Bronchial epithelial cell (primary cell): ENCODE measurements at places on chromosomes 5 and 9.

- no peak for DNase-seq
Observed at GRCh38 chr5:157658893-157659292, 6.7 kb upstream of the SOX30 start.

- no peak for DNase-seq
Observed at GRCh38 chr9:115137526-115137925, 19.6 kb upstream of the TNC start.

- no peak for DNase-seq
Observed at GRCh38 chr9:23855873-23856604, 30.0 kb upstream of the ELAVL2 start.

DNA sequence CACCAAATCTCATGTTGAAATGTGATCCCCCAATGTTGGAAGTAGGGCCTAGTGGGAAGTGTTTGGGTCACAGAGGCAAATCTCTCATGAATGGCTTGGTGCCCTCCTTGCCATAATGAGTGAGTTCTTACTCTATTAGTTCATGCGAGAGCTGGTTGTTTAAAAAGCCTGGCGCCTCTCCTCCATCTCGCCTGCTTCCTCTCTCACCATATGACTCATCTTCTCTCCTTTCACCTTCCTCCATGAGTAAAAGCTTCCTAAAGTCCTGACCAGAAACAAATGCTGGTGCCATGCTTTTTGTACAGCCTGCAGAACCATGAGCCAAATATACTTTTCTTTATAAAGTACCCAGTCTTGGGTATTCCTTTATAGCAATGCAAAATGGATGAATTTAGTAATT, 20.9 kb upstream of the ARHGAP26 start:
- DNase-seq, result peak; percentile 88

DNA sequence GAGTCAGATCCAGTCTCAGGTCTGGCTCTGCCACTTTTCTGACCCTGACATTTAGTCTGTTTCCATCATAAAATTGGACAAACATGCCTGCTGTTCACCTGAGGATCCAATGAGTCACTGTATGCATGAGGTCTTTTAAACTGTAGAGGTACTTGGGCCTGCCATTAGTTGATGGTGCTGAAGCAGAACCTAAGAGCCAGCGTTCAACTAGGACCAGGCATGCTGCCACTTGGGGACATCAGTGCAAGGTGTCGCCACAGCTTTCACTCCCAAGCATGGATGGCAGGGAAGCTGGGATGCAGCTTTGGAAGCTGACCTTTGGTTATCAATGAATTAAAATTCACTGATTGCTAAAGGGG, 37.1 kb downstream of the NEUROG1 start:
- DNase-seq, result peak; percentile 16

DNA sequence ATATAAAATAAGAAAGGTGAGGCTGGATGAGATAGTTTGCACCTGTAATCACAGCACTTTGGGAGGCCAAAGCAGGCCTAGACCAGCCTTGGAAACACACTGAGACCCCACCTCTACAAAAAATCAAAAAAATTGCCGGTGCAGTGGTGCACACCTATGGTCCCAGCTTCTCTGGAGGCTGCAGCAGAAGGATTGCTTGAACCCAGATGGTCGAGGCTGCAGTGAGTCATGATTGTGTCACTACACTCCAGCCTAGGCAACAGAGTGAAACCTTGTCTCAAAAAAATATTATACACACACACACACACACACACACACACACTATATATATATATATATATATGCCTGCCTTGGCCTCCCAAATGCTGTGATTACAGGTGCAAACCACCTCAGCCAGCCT, 1.3 kb downstream of the SLC35D2 start:
- DNase-seq, result peak; percentile 38

- DNase-seq, result no peak
Observed at GRCh38 chr5:114999176-114999575, 170.5 kb downstream of the TRIM36 start.

DNA sequence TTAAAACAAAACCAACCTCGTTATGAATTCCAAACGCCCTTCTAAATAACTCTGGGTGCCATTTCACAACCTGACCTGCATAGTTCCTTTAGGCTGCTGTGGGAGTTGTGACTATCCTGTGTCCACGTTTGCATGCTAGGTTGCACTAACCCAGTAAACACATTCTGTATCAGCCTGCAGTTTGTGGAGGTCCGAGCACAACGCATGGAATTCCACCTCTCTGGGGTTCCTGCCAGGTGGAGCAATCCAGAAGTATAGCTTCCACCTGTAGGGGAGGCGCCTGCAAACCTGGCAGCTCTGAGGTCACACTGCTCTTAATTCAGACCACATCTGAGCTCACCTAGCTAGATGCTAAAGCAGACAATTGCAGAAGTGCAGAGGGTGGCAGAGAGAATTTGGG, 57.2 kb downstream of the MARCHF3 start:
- no peak for DNase-seq

DNA sequence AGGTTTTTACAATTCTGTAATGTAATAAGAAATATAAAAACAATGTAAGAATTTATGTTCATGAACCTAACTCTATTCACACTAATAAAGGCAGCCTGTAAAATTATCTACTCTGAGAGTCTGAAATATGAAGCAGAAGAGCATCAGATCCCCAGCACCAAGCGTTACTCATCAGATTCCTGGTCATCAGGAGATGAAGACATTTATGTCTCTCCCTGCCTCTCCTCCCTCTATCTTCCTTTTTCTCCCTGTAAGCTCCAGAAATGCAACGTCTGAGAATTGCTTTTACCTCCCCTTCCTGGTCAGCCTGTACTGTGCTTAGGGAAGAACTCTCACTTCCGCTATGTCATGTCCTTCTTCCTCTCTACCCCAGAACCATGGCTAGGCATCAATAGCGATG, 114.4 kb upstream of the SLIT3 start:
- no peak for DNase-seq

- peak; percentile 71 for DNase-seq
Observed at GRCh38 chr5:91101600-91102379, 281.3 kb downstream of the ARRDC3 start.

GRCh38 chr5:58012102-58012501, 447.8 kb downstream of the PLK2 start:
- DNase-seq, result no peak

DNA sequence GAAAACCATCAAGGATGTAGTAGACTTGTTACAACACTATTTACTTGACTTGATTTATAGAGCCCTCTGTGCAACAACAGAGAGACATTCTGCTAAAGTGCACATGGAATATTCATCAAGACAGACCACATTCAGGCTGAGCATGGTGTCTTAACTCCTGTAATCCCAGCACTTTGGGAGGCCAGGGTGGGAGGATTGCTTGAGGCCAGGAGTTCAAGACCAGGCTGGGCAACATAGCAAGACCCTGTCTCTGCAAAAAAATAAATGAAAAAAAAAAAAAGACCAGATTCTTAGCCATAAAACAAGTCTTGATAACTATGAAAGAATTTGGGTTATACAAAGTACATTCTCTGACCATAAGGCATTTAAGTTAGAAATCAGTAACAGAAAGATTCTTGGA, 25.3 kb downstream of the DENND4C start:
- DNase-seq, result no peak

DNA sequence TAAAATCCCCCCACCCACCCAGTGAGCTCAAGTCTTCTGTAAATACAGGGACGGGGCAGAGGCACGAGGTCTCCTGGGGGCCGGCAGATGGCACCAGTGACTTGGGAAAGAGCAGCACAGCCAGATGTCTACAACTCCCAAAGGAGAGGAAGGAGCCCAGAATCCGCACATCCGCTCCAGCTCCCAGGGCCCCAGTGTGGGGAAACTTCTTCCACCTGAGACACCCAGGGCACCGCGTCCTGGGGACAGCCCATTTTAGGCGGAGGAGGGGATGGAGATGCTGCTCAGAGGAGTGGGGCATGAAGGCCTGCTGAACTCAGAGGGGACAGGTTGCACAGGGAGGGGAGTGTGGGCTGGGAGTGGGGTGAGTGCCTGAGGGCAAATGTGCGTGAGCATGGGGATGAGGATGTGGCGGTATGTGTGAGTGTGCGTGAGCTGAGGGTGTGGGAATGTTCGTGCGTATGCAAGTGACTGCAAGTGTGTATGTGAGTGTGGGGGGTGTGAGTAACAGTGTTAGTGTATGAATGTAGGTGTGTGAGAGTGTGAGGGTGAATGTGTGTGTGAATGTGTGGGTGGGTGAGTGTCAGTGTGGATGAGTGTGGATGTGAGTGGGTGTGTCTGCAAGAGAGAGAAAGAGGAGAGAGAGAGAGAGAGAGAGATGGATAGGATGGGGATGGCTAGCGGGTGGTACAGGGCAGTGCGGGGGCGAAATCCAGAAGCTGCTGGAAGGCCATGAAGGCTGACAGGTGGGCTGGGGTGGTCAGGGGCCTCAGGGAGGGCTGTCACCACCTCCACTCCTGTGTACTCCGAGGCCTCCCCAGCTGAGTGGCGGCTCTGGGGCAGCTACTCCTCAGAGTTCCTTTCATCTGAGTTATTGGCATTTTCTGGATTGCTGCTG, 63.5 kb downstream of the DUSP1 start:
- peak; percentile 57 for DNase-seq

DNA sequence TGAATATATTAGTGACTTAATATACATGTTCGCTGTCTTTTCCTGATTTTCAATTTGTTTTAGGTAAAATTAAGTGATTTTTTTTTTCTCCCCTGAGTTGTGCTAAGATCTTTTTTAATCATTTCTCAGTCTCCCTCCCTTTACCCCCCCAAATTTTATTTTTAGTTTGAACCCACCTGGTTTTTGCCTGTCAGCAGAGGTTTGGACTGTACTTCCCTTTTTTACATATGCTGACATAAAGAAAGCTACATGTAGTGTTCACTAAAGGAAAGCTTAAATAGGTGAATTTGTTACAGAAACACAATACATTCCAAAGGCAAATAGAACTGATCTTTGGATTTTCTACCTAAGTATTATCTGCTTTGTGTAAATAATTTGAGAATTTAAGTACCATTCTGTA, 82.2 kb downstream of the IPO11 start:
- DNase-seq, result no peak

DNA sequence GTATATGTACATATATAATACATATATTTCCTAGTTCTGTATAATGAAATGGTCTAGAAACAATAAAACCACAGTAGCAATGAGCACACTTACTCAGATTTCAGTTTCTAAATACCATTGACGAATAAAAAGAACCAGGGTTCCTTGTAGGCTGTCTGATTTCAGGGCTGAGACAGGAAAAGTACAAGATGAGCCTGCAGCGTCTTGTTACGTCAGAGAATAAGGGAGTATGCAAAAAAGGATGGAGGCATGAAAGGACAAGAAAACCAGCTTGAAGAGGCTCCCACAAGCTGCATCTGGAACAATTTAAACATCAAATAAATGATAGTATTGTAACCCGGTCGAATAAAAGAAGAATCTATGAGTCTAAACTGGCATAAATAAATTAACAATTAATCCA, 17.8 kb upstream of the TIFAB start:
- DNase-seq, result no peak

- no peak for DNase-seq
Observed at GRCh38 chr9:127921557-127922120, 4.8 kb upstream of the ST6GALNAC4 start.

DNA sequence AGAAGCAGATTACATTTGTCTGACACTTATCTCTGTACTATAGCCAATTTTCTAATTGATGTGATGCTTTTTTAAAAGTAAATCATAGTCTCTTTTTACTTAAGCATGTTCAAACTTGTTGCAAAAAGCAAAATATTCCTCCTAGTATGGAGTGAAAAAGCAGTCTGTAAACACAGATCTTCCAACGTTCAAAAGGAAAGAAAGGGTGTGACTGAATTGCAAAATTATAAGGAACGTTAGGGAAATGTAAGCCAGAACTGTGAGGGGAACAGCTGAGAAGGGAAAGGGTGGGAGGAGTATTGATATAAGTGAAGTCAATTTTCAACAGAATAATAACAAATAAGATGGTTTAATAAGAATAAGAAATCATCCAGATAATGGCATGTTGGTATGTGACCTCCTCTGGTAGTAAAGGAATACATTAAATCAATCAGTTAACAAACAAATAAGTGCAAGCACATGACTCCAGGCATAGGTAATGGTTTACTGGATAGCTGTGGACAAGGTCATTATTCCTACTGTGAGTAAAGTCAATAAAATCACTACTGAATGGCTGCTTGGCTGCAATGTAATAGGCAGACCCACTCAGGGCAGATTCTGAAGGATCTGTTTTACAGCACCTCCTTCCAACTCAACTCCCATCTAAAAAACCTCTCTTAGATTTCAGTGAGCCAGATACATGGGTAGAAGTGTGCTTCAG, 239.1 kb upstream of the NMUR2 start:
- DNase-seq, result peak; percentile 21

DNA sequence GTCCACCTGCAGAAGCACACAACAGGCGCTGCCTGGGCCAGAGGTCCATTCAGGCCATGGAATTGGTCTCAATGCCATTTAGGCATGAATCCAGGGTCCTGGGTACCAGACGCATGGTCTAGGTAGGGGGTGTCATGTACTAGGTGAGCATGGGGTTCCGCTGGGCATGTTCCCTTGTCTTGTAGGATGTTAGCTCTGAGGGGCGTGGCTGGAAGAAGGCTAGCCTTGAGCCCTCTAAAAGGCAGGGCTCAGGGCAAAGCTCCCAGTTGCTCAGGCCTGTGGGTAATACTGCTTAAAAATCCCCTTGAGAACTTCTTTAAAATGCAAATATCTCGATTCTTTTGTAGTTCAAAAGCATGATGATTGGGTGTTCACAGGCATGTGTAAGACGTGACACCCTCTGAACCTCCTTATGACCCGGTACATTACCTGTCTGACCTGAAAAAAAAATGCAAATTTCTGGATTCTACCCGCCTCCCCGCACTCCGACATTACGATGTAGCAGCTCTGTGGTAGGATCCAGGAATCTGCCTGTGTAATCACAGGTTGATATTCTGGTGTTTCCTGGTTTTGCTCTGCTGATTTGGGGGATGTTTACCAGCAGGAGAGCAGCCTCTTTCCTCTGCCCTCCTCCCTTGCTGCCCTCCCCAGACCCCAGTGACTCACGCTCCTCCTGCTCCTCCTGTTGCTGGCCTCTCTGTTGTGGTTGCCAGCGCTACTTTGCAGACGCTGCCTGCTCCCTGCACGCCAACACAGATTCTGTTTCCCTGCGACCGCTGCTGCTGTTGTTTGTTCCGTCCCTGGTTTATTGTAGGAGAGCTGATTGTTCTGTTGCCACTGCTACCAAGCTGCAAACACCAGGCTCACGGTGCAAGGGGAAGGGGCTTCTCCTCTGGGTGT, 5.7 kb downstream of the TMC1 start:
- DNase-seq, result peak; percentile 83

DNA sequence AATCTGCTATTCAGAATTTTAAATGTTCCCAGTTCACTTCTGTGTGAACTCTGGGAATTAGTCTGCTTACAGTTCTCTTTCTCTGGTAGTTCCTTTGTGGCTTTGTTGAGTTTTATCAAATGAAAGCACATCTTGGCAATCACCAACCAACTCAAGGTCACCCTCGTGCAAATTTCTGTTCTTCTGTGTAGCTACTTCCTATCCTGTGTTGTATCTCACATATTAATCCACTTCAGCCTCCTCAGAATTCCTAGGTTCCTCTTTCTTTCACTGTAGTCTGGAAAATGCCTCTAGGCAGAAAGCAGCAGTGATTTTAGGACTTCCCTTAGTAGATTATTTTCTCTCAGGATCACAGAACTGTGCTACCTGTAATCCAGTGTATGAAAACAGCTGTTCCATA, 100.3 kb downstream of the AUH start:
- DNase-seq, result no peak

- no peak for DNase-seq
Observed at GRCh38 chr5:132256783-132257130, 739 bp upstream of the PDLIM4 start.
